ENCODE measurements at places on chromosomes 6 and 20.

GRCh38 chr6:74480561-74480960 is 725.3 kb downstream of the COL12A1 start:
- no peak for DNase-seq

GRCh38 chr6:161903584-161904212 is 629.8 kb upstream of the AGPAT4 start:
- DNase-seq = no peak

DNA sequence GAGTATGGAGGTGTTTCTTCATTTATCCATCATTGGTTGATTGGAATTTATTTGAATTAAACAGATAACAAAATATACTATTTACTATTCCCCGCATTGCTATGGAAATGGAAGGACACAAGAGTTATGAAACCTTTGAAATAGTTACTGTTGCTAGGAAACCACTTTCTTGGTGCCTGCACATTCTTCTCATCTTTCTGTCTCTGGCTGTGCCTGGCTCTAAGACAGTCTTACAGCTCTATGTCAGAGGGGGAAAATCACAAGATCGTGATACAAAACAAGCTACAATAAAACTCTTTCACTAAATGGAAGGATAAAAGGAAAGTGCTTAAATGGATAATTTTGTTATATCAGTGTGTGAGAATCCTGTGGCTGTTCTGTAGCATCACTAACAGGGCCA is 453.0 kb downstream of the LMBRD1 start:
- DNase-seq = no peak

- no peak for DNase-seq
Observed at GRCh38 chr20:63322146-63322932, 29.4 kb downstream of the COL20A1 start.

DNA sequence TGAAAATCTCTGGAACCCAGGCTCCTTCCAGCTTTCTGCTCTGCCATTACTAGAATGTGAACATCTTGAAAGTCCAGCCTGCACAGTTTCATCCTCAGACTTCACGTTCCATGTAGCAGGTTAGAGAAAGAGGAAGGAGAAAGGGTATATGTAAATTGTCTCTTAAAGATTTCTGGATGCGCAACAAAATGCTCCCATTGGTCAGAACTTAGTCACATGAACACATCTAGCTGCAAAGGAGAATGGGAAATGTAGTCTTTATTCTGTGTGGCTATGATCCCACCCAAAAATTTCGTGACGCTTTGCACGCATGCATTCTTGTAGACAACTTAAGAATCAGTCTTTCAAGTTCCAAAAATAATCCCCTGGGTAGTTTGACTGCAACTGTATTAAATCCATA is 46.4 kb upstream of the CHD6 start:
- no peak for DNase-seq

DNA sequence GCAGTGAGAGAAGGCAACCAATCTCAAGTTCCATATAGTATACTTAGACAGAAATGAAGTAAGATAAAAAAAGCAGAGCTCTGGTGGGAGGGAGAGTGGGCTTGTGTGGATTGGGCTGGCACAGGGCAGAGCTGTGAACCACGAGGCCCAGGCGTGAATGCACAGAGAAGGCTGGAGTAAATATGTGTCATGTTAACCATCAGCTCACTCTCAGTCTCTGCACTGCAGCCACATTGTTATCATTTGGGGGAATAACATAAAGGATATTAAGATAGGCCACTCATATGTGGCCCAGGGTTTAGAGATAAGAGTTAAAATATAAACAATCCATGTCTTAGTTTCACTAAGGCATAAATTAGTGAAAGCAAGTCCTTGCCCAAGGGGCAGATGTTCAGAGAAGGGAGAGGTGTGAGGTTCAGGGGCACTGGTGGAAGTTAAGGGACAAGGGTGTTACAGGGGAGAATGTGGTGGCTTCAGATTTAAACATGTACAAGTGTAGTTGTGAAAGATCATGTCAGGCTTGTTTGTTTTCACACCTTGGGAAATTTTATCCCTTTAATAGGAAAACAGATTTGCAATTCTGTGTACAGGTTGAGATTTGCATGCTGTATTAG is 14.4 kb downstream of the GMPR start:
- no peak for DNase-seq

DNA sequence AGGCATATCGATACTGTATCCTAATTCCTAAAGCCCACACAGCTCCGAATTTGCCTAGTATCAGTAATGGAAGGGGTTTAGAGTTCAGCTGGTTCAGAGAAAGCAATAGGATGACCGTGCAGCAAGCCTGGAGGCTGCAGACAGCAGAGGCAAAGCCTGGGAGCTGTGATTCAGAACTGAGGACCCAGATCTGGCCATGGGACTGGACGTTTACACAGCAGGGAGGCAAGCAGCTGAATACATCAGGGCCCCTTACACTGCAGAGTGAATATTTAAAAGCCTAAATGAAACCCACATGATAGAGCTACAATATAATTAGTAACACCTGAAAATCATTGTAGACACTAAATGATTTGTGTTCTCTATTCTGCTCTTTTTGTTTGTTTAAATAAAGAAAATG is 38.0 kb downstream of the ELOVL2 start:
- DNase-seq = peak; percentile 21

DNA sequence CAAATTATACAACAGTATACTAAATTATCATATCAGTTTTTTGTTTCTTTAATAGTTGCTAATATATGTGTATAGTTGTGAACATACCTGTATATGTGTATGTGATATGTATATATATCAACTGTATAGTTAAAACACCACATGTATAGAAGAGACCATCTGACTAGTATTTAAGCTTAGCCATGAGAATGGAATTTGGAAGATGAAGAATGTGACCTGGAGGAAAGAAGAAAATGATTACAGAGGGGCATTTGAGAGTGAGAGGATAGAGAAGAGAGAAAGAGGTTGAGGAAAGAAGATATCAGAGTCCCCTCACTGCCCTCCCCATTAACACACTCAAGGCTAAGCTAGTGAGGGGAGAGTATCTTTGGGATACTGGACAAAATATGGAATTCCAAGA is 335.9 kb downstream of the BCKDHB start:
- no peak for DNase-seq

- peak; percentile 45 for DNase-seq
Observed at GRCh38 chr6:145309842-145310535, 425.3 kb downstream of the EPM2A start.

GRCh38 chr6:138692058-138692977 is 81.3 kb upstream of the CCDC28A start:
- DNase-seq = peak; percentile 96

- no peak for DNase-seq
Observed at GRCh38 chr6:21110684-21111083, 482.9 kb upstream of the SOX4 start.

GRCh38 chr20:36794116-36794474 is 20.5 kb upstream of the DSN1 start:
- DNase-seq = no peak

GRCh38 chr6:163878698-163879097 is 464.2 kb downstream of the QKI start:
- no peak for DNase-seq

DNA sequence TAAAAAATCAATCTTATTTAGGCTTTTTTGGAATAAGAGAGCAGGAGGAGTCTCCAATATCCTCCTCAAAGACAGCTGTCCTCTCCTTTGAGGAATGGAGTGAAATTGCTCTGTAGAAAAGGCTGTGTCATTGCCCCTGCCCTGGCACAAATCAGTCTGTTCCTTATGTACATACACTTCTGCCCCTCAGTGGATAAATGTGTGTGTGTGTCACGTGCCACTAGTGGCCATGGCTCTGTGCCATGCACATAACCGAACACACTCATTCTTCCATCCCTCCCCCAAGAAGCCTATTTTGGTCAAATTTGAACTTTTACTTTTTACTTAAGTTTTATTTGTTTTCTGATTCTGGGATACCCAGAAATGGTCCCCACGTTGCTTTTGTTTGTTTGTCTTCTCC is 49.2 kb downstream of the ANKS1A start:
- DNase-seq = no peak

GRCh38 chr20:47257771-47258170 is 98.7 kb downstream of the ZMYND8 start:
- no peak for DNase-seq

DNA sequence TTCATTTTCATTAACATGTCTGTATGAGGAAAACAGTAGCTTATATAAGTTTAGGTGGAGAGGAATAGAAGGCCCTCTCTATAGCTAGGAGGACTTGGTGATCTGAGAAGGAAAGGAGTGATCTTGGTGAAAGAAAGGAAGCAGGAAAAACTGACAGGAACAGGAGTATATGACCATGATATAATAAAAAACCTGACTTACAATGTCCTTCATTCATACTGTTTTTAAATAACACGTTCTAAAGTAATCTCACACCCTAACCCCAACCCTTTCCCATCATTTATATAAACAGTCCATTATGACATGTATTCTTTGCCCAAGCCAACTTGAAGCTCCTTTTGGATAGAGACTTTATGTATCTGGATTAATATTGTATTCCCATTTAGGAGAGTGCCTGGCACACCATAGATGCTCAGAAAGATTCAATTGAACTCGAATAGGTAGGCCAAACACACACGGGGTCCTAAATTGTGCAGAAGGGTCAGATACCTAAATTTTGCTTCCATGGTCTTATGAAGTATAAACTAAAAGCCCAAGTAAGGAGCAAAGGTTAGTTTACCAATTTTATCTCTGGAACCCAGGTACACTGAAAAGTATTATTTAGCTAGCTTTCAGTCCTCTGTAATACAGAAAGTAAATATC is 75.9 kb downstream of the OR2B2 start:
- DNase-seq = no peak

- no peak for DNase-seq
Observed at GRCh38 chr20:23084282-23084844, 1.8 kb downstream of the CD93 start.

- DNase-seq = no peak
Observed at GRCh38 chr20:50585214-50585613, 75.0 kb downstream of the PTPN1 start.

GRCh38 chr6:110965629-110966229 is 7.2 kb downstream of the GTF3C6 start:
- no peak for DNase-seq

- DNase-seq = peak; percentile 87
Observed at GRCh38 chr20:44204156-44204831, 6.3 kb downstream of the OSER1 start.

GRCh38 chr6:111031151-111031550 is 49.3 kb downstream of the RPF2 start:
- no peak for DNase-seq

DNA sequence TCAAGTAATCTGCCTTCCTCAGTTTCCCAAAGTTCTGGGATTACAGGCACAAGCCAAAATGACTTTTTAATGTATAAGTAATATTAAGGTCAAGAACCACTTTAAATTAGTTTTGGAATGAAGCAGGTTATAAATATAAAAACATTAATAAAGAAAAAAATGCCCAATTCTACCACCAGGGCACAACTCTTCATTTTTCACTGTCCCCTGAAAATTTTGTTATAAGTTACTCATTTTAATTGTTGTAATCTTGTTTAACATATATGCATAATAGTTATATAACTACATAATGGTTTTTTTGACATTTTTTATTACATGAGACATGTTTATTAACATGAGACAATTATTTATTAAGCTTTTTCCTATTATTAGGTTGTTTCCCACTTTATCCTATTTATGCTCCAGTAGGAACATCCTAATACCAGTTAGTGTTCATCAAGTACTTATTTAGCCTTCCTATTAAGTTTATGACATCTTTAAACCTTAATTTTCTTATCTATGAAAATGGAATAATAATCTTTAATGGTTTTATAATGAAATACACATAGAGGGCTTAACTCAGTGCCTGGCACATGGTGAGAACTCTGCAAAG is 182.1 kb upstream of the SCGN start:
- DNase-seq = no peak

DNA sequence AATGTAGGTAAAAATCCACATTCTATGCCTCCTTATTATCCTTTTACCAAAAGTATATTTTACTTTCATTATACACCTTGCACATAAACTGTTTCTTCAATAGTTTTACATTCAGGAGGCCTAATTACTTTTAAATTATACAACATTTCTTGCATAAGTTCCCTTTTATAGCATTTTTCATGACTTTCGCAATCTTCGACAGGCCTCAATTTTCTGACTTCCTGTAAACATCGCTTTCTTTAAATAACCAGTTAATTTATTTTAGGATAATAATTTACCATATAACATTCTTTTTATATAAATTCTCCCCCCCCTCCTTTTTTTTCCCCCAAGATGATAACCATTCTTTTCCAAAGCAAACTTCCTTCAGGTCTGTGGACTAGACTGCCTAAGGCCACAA is 9.2 kb downstream of the SLC35A1 start:
- DNase-seq = no peak

GRCh38 chr6:107864226-107865127 is 40.4 kb upstream of the SCML4 start:
- DNase-seq = no peak

GRCh38 chr6:23637296-23637695 is 488.7 kb upstream of the NRSN1 start:
- DNase-seq = no peak

GRCh38 chr6:38354905-38355304 is 284.8 kb downstream of the BTBD9 start:
- DNase-seq = no peak

DNA sequence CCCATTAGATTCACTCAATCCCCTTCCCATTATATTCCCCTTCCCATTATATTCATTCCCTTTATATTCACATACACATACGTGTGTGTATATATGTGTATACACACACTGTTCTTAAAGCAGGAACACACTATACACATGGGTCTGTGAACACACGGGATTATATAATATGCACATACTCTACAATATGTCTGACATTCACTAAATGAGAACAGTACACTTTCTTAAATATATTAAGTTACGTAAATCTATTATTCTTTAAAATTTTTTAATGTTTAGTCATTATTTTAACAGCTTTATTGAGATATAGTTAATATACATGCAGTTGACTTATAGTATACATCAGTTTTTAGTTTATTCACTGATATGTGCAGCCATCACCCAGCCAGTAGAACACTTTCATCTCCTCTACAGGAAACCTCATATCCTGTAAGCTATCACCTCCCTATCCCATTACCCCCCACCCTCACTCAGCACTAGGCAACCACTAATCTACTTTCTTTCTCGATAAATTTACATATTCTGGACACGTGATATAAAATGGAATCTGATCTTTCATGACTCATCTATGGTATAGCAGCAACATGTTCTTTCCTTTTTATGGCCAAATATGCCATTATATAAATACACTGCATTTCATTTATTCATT is 13.9 kb upstream of the SUMO4 start:
- no peak for DNase-seq

DNA sequence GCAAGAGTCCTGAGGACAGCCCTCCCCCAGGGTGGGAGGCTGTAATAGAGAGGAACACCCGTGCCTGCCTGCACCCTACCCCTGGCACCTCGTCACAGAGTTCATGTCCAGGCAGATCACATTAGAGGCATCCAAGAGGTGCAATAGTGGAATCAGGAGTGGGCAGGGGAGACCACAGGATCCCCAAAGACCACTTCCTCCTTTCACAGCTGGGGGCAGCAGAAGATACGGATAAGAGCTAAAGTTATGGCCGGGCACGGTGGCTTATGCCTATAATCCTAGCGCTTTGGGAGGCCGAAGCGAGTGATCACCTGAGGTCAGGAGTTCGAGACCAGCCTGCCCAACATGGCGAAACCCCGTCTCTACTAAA is 1.5 kb upstream of the CAPN11 start:
- DNase-seq = no peak
